ENCODE measurements at places on chromosomes 1 and 21. TPM values are rescaled to one million over a fixed set of nuclear protein-coding genes. Genes with fewer than 3 reads are reported as not detected.

DNA sequence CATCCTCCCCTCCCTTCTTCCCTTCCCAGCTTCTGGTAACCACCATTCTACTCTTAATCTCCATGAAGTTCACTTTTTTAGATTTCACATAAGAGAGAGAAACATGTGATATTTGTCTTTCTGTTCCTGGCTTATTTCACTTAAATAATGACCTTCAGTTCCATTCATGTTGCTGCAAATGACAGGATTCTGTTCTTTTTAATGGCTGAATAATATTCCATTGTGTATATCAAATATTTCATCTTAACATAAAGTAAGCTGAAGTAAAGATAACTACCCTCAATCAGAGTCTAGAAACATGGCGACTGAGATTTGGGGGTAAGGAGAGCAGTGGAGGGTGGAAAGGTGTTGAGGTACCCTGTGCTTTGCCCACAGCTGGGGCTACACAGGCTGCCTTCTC is 68.9 kb downstream of the RHOU start:
- no peak for DNase-seq
- H3K4me1 ChIP-seq = no peaks in the 10 kb centered on the region
- no peaks in the 10 kb centered on the region for H3K36me3 ChIP-seq
- no peak overlapping the region for H3K27ac ChIP-seq
- H3K27me3 ChIP-seq = no peaks in the 10 kb centered on the region
- no peak overlapping the region for H3K4me3 ChIP-seq

DNA sequence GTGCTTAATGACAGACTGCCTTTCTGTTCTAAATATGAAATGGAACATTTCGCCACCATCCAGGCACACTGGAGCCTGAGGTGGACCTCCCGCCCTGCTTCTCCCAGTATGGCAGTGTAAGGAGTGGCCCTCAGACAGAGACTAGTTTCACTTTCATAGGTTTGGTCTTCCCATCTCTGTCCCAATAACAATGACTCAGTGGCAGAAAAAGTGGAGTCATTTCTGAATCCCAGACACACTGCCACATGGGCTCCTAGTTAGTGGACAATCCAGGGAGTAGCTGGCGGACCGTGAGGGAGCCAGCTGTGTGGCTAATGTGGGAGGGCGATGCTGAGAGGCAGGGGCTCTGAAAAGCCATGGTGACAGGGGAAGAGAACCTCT is 95.6 kb upstream of the TSPAN2 start:
- H3K27me3 ChIP-seq = no peaks in the 10 kb centered on the region
- peak overlapping the region; percentile 58 for H3K27ac ChIP-seq
- no peaks in the 10 kb centered on the region for H3K36me3 ChIP-seq
- DNase-seq = peak; percentile 52
- peaks cover 32% of the 10 kb centered on the region for H3K4me1 ChIP-seq

GRCh38 chr1:187053876-187054275 is 225.1 kb downstream of the PLA2G4A start:
- no peaks in the 10 kb centered on the region for H3K36me3 ChIP-seq
- no peak overlapping the region for H3K27ac ChIP-seq
- H3K27me3 ChIP-seq = no peaks in the 10 kb centered on the region
- no peaks in the 10 kb centered on the region for H3K4me1 ChIP-seq
- DNase-seq = no peak

DNA sequence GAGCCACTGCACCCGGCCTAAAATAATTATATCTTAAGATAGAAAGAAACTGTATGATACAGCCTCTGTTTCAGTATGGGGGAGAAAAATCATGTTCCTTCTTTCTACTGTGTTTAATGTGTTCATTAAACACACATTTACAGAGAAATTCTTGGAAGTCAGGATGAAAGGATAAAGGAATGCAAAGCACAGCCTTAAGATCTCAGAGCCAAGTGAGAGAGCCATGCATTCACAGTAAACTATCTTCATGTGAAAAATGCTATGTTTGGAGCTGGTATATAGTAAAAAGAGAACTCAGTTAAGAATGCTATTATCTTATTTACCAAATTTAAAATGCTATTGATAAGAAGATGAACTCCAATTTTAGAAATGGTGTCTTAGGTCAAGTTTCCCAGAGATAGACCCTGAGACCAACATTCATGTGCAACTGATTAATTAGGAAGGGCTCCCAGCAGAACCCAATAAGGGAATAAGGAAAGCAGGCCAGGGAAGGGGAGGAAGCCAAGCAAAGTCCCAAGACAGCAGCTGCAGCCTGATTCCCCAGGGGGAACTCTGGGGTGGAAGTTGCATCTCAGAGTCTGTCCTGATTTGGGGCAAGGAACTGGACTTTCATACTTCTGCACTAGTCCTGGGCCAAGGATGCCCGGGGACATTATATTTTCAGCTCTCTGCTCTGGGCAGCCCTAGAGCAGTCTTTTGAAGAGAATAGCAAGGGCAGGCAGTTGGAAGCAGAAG is 130.0 kb upstream of the ZNF648 start:
- DNase-seq = no peak
- H3K4me1 ChIP-seq = peaks cover 4% of the 10 kb centered on the region
- H3K27ac ChIP-seq = no peak overlapping the region
- no peaks in the 10 kb centered on the region for H3K36me3 ChIP-seq
- no peaks in the 10 kb centered on the region for H3K27me3 ChIP-seq

- H3K36me3 ChIP-seq = peaks cover 13% of the 10 kb centered on the region
- H3K4me3 ChIP-seq = no peak overlapping the region
- no peak for DNase-seq
- peaks cover 3% of the 10 kb centered on the region for H3K4me1 ChIP-seq
- no peak overlapping the region for H3K27ac ChIP-seq
- H3K27me3 ChIP-seq = no peaks in the 10 kb centered on the region
These were observed 45.3 kb downstream of the WASF2 start for GRCh38 chr1:27444632-27445031.

GRCh38 chr1:165927169-165927568 is 99.8 kb downstream of the UCK2 start:
- H3K27ac ChIP-seq = no peak overlapping the region
- H3K4me1 ChIP-seq = no peaks in the 10 kb centered on the region
- no peak overlapping the region for H3K4me3 ChIP-seq
- no peaks in the 10 kb centered on the region for H3K36me3 ChIP-seq
- no peaks in the 10 kb centered on the region for H3K27me3 ChIP-seq
- no peak for DNase-seq

GRCh38 chr1:12447307-12447706 is 170.7 kb downstream of the DHRS3 start:
- peak overlapping the region; percentile 92 for H3K27ac ChIP-seq
- peak; percentile 64 for DNase-seq
- H3K27me3 ChIP-seq = no peaks in the 10 kb centered on the region
- no peaks in the 10 kb centered on the region for H3K36me3 ChIP-seq
- peaks cover 40% of the 10 kb centered on the region for H3K4me1 ChIP-seq

DNA sequence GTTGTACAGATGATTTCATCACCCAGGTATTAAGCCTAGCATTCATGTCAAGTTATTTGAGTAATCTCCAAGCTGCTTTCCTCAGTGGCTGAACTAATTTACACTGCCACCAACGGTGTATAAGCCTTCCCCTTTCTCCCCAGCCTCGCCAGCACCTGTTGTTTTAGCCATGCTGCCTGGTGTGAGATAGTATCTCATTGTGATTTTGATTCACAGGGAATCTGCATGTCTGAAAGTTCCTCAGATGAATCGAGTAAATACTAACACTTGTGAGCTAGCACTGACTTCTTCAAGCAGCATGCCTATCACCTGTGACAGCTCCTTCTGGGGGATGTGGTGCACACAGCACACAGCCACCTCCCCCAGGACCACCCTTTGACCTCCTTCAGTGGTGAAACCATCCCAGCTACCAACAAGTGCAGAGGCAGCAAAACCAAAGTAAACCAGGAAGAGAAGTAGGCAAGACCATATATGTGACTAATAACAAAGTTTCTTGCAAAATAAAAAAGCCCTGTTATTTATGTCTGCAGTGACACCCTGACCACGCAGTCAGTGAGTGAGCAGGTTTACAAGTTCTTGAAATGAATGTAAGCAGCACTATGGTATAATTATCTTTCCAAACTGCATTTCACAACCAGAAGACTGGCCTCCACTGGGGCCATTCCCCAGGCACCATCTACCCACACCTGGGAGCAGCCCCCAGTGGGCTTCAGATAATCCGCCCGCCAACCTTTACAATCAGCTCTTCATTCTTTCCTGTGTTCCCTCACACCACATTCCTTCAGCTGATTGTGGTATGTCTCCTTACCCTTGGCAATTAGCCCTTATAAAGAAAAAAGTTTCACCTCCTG is 173.8 kb downstream of the ETS2 start:
- no peak for DNase-seq
- H3K4me3 ChIP-seq = no peak overlapping the region
- no peaks in the 10 kb centered on the region for H3K36me3 ChIP-seq
- no peaks in the 10 kb centered on the region for H3K27me3 ChIP-seq
- peaks cover 47% of the 10 kb centered on the region for H3K4me1 ChIP-seq

DNA sequence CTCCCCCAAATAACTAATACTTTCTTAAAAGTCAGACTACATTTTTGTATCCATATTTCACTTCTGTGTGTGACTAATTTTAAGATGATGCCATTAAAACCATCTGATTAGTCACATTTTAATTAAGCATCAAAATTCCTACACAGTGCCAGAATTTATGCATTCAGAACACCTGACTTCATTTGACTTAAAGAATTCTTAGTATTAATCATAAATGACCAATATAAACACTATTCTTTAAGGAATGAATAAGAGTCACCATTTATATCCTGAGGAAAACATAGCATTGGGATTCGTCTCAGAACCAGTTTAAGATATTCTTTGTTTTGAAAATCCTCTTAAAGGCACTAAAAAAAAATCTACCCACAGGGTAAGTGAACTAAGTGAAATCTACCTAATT is 37.0 kb downstream of the TM2D1 start:
- DNase-seq = no peak
- no peak overlapping the region for H3K27ac ChIP-seq
- H3K4me3 ChIP-seq = no peak overlapping the region
- peaks cover 4% of the 10 kb centered on the region for H3K36me3 ChIP-seq
- H3K4me1 ChIP-seq = peaks cover 4% of the 10 kb centered on the region
- H3K27me3 ChIP-seq = no peaks in the 10 kb centered on the region

- H3K36me3 ChIP-seq = no peaks in the 10 kb centered on the region
- no peaks in the 10 kb centered on the region for H3K4me1 ChIP-seq
- no peak overlapping the region for H3K4me3 ChIP-seq
- no peaks in the 10 kb centered on the region for H3K27me3 ChIP-seq
- no peak overlapping the region for H3K27ac ChIP-seq
- DNase-seq = no peak
These were observed 143.9 kb upstream of the FMN2 start for GRCh38 chr1:239947801-239948200.

- no peak overlapping the region for H3K27ac ChIP-seq
- no peak for DNase-seq
- no peak overlapping the region for H3K4me3 ChIP-seq
- no peaks in the 10 kb centered on the region for H3K4me1 ChIP-seq
These were observed 55.1 kb downstream of the OVGP1 start for GRCh38 chr1:111372336-111372965.

GRCh38 chr1:107875689-107876088 is 89.3 kb downstream of the VAV3 start:
- H3K27ac ChIP-seq = no peak overlapping the region
- DNase-seq = no peak
- no peaks in the 10 kb centered on the region for H3K4me1 ChIP-seq
- no peaks in the 10 kb centered on the region for H3K27me3 ChIP-seq
- no peaks in the 10 kb centered on the region for H3K36me3 ChIP-seq
- H3K4me3 ChIP-seq = no peak overlapping the region

DNA sequence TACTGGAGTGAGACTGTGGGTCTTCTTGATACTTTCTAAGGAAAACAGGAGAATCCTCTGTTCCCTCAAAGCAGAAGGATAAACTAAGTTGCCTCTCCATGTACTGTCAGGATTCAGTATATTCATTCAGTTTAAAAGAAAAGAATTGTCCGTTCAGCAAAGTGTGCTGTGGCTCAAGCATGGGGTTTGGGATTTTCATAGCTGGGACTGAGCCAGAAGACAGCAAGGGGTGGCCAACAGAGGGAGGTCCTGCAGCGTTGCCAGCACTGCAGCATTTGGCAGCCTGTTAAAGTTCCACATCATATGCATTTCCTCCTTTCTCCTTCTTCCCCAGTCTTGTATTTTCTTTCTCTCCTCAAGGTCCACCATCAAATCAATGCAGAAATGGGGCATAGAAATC is 75.1 kb downstream of the DTL start:
- H3K27ac ChIP-seq = no peak overlapping the region
- H3K4me3 ChIP-seq = no peak overlapping the region
- H3K4me1 ChIP-seq = peaks cover 19% of the 10 kb centered on the region
- DNase-seq = no peak

DNA sequence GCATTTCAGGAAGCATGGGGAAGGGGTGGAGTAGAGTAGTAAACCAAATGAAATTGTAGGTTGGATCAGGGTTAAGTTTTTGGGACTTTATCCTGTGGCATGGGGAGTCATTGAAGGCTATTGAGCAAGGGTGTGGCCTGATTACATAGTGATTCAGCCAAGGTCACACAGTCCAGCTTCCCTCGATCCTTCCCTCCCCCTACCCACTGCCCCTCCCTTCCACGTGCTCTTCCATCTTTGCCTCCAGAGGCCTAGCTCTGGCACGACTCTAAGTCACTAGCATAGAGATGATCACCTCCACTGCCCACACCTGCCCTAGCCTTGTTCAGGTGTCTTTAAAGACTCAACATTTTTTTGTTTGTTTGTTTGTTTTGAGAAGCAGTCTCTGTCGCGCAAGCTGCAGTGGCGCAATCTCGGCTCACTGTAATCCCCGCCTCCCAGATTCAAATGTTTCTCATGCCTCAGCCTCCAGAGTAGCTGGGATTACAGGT is 37.2 kb upstream of the SLC9A1 start:
- peaks cover 6% of the 10 kb centered on the region for H3K4me1 ChIP-seq
- H3K36me3 ChIP-seq = no peaks in the 10 kb centered on the region
- no peak overlapping the region for H3K27ac ChIP-seq
- DNase-seq = no peak
- H3K27me3 ChIP-seq = no peaks in the 10 kb centered on the region
- H3K4me3 ChIP-seq = no peak overlapping the region

- no peaks in the 10 kb centered on the region for H3K36me3 ChIP-seq
- no peaks in the 10 kb centered on the region for H3K4me1 ChIP-seq
- no peak overlapping the region for H3K27ac ChIP-seq
- H3K4me3 ChIP-seq = no peak overlapping the region
These were observed 61.2 kb downstream of the RGS4 start for GRCh38 chr1:163130225-163130856.

GRCh38 chr1:235624721-235625333 is 24.8 kb downstream of the GNG4 start:
- H3K36me3 ChIP-seq = no peaks in the 10 kb centered on the region
- no peak overlapping the region for H3K4me3 ChIP-seq
- H3K4me1 ChIP-seq = peaks cover 10% of the 10 kb centered on the region
- no peak for DNase-seq
- H3K27ac ChIP-seq = no peak overlapping the region
- no peaks in the 10 kb centered on the region for H3K27me3 ChIP-seq

C4BPA gene
- not detected for total RNA-seq

PPIAL4G gene
- total RNA-seq = not detected

HLX gene
- total RNA-seq = 8.3 TPM

TAL1 gene
- not detected for total RNA-seq

PLXNA2 gene
- total RNA-seq = 8.7 TPM

NBL1 gene
- total RNA-seq = 3.7 TPM

CBR3 gene
- total RNA-seq = 22.0 TPM

Data from SJSA1 (cell line).